ENCODE measurements at places on chromosomes 1 and 21.

- no peak for DNase-seq
Observed at GRCh38 chr1:204697893-204698292, 12.4 kb upstream of the LRRN2 start.

- DNase-seq, result no peak
Observed at GRCh38 chr1:116278541-116278866, 94.5 kb upstream of the ATP1A1 start.

- no peak for DNase-seq
Observed at GRCh38 chr1:186536273-186536890, 75.5 kb upstream of the PDC start.

DNA sequence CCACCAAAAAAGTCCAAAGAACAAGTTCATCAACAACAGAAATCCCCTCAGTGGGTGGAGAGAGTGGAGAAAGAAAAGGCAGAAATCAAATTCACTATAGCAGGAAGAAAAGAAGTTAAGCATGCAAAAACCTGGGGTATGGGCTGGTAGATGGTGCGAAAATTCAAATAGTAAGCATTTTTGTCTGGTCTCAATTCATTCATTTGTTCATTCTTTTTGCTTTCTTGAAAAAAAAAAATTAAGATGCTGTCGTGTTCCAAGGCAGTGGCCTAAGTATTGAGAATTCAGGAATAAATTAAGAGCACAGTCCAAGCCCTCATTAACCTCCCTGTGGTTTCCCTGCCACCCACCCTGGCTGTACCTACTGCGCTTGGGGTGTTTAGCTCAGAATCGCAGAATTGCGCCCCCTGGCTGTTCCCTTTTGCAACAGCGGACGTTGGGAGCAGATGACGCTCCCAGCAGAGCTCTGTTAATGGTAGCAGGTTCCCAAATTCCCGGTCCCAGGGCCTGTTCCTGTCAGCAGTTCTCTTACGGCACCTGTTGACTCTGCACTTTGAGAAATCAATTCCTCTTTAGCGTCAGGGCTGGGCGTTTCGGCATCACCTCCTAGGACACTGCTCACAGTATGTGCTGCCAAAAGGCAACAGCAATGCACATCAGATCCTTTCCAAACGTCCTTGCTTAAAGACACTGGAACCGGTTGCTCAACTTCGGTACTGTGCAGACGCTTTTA is 34.0 kb upstream of the SSX2IP start:
- DNase-seq, result peak; percentile 42

DNA sequence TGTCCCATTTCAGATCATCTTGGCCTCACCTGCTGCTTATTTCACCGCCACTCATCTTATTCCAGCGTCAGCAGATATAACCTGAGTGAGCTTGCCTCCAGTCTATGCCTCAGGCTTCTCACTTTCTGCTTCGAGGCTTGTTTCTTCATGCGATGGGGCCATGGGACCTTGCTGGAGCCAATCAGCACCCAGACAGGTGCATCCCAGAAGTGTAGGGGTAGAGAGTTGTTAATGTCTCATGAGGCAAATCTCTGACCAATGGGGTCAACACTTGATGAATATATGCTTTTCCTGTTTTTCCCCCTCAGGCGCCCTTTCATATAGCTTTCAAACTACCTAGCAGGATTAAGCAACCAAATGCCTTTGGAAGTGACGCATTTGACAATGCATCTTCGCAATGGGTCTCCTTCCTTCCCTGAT is 935 bp upstream of the YIPF1 start:
- DNase-seq, result no peak

- DNase-seq, result peak; percentile 61
Observed at GRCh38 chr1:66445492-66446181, 88.3 kb upstream of the SGIP1 start.

- DNase-seq, result peak; percentile 15
Observed at GRCh38 chr1:156866249-156866909, 5.7 kb downstream of the NTRK1 start.

DNA sequence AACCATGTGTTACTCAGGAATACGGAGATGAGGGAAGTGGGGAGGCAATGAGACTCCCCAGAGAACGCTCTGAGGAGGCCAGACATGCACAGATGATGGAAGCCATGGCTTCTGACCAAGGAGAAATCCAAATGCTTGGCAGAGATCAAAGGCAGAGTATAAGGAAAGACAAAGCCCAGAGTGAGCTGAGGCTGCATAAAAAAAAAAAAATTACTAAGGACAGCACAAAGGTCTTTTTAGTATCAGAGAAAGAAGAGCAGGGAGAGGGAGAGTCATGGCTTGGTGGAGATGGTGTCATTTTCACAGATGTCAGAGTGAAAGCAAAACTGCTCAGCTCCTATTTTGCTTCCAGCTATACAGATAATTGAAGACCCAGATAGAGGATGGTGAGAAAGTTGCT is 8.1 kb upstream of the NCF2 start:
- DNase-seq, result no peak

- DNase-seq, result no peak
Observed at GRCh38 chr1:173333581-173333980, 126.5 kb upstream of the TNFSF4 start.

- DNase-seq, result no peak
Observed at GRCh38 chr1:244590670-244591069, 62.3 kb upstream of the DESI2 start.

GRCh38 chr1:156755527-156755950 is 4.1 kb upstream of the HDGF start:
- no peak for DNase-seq

DNA sequence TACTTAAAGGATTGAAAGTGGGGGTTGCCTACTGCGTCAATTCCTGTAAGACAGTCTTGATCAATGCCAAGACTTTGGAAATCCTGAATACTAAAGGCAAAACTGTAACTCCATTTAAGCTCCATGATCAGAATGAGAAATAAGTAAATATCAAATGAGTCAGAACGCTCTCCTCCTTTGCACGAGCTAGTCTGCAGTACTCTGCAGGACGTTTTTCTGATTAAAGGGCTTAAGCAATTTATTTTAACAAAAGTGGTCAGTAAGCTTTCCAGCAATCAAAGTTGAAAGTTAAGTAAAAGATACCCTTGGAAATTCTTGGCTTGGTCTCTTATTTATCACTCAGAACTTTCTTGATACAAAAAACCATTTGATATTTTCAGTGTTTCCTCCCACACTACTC is 35.7 kb upstream of the ARHGAP29 start:
- no peak for DNase-seq

- DNase-seq, result no peak
Observed at GRCh38 chr1:191256917-191257316, 779.3 kb upstream of the BRINP3 start.

GRCh38 chr1:246301553-246302250 is 205.4 kb downstream of the SMYD3 start:
- DNase-seq, result no peak

GRCh38 chr1:184162281-184162680 is 110.8 kb downstream of the TSEN15 start:
- no peak for DNase-seq

DNA sequence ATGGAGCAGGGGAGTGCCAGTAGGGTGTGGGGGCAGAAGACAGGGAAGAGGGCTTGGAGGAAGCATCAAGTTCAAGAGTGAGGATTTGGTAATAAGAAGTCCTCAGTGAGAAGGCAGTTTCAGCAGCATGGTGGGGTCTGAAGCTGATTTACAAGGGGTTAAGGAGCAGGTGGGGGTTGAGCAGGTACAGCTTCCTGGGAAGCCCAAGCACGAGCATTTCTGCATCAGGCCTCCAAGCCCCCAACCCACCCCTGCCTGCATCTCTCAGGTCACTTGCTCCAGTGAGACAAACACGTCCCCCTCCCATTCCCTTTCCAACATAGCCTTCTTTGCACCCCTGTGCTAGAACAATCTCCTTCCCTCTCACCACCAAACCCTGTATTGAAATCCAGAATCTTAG is 574.7 kb downstream of the MATN1 start:
- DNase-seq, result no peak

GRCh38 chr1:36667836-36668235 is 185.1 kb upstream of the CSF3R start:
- DNase-seq, result no peak

GRCh38 chr1:31809698-31810097 is 6.1 kb downstream of the SPOCD1 start:
- no peak for DNase-seq

GRCh38 chr1:150018165-150018564 is 7.6 kb upstream of the OTUD7B start:
- no peak for DNase-seq

GRCh38 chr1:32925403-32926162 is 24.4 kb upstream of the TMEM54 start:
- DNase-seq, result no peak

GRCh38 chr1:57293214-57293613 is 130.6 kb downstream of the DAB1 start:
- DNase-seq, result no peak

DNA sequence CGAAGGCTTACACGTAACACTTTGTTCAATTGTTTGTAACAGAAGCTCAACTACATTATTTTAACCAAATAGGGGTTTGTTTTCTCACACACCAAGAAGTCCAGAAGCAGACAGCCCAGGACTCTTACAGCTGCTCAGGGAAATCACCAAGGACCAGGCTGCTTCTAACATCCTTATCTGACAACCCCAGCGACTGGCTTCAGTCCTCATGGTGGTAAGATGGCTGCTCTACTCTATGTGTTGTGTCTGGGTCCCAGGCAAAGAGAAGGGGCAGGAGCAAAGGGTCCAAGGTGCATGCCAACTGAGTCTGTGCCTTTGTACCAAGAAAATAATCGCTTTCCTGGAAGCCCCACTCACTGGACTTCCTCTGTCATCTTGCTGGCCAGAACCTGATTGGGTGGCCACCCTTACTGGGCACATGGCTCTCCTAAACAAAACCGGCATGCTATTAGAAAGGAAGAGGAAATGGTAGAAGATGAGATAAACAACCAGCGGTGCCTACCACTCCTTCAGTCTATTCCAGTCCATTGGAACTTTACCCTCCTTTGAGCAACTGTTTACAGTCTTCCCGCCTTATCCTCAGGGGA is 34.1 kb upstream of the LRRC8D start:
- DNase-seq, result no peak

DNA sequence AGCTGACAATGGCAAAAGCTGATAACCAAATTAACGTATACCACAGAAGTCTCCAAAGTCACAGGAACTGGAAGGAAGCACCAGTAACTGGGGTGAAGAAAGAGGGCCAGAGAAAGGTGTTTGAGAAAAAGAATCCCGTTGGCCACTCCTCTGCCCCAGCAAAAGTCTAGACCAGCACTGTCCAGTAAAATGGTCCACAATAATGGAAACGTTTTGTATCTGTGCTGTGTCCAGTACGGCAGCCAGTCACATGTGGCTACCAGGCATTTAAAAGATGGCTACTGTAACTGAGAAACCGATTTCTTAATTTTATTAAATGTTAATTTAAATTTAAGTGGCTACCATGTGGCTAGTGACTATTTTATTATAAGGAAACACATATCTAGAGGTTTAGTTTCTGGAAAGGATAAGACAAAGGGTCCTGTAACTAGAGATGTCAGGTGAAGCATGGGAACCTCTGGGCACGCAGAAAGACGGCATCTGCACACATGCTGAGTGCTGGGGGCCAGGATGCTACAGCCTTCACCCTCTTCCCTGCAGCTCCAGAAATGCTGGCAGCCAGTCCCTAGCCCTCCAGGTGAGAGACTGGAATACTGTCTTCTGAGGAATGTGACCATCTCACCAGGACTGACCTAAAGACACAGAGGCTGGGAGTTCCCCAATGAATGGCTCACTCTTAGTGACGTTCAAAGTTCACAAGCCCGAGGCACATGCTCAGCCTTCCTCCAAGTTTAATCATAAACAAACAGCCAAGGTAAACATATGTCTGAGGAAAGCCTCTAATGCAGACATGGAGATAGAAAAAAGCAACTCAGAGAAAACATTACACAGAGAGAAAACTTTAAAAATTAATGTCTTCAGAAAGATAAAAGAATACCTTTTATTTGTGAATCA is 50.7 kb downstream of the JAK1 start:
- DNase-seq, result no peak

DNA sequence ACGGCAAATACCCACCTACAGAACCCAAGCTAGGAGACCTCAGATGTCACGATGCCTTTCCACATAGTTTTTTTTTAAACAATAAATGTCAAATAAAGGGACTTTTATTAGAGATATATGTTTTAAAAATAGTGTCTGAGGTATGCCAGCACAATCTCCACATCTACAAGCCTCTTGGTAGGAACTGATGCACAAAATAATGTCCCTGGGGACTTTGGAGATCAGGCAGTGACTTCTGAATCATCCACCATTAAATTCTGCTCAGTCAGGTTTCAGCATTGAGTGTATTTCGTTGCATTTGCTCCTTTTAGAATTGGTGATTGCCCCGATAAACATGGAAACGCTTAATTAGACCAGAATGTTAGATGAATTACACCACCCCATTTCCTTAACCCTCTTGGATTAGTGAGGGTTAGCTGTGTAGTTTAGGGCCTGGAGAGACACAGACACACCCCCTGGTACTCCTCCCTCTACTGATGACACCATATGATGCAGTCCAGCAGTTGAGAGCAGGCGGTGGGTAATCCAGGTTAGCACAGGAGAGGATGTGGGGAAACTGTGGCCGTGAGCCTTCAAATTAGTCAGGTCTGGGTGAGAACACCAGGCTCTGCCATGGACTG is 33.6 kb downstream of the LGR6 start:
- DNase-seq, result no peak
